ENCODE measurements at places on chromosomes 13 and 19.

DNA sequence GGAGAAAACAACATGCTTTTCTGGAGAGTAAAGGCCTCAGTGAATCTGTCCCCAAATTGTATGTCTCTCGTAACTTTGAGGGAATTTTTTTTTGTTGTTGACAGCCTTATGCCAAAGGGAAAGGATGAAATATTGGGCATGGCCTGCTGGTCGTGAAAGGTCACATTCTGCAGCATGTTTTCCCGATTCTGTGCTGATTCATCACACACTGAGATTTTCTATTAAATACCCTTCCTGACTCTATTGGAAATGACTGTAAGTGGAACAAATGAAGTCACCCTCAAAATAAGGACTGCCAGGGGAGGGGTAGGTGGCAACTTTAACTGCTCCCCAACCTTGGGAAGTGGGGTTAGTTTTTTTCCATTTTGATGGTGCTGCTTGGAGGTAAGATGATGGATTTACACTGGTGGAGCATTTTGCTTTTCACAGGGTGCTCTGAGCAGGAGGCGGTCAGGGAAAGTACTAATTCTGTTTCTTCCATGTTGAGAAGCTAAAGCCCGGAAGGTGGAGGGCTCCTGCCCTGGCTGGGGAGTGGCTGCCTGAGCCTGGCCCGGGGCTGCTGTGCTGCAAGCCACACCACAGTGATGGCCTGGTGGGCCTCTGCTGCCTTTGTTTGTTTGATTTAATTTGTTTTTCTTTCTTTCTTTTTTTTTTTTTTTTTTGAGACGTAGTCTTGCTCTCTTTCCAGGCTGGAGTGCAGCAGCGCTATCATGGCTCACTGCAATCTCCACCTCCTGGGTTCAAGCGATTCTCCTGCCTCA is 116.8 kb upstream of the SPATA13 start:
- DNase-seq = no peak

GRCh38 chr19:5900976-5901375 is 2.6 kb downstream of the NDUFA11 start:
- no peak for DNase-seq

DNA sequence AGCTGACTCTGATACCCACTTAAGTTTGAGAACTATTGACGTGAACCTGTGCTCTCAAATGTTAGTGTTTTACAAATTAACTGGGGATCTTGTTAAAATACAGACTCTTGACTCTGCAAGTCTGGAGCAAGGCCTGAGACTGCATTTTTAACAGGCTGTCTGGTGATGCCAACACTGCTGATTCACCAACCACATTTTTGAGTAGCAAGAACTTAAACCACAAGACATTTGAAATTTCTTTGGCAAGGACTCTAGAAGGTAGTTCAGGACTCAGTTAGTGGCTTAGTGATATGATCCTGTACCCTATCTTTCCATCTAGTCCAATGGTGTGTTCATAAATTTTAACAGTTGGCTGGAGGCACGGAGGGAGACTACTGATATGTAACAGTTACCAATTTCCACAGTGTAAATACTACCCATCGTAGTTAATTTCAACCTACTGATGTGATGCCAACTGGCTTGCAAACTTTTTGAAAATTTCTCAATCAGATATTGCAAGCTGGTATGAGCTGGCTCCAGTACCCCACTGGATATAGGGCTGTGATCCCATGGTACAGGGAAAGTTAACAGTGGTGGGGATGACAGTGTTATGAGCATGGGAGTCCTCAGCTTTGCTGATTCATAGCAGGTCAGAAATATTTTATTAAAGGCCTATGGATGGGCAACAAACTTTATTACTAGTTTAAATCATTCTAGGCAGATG is 255.1 kb downstream of the TBC1D4 start:
- DNase-seq = no peak

GRCh38 chr13:32472194-32472621 is 44.3 kb upstream of the N4BP2L1 start:
- no peak for DNase-seq

DNA sequence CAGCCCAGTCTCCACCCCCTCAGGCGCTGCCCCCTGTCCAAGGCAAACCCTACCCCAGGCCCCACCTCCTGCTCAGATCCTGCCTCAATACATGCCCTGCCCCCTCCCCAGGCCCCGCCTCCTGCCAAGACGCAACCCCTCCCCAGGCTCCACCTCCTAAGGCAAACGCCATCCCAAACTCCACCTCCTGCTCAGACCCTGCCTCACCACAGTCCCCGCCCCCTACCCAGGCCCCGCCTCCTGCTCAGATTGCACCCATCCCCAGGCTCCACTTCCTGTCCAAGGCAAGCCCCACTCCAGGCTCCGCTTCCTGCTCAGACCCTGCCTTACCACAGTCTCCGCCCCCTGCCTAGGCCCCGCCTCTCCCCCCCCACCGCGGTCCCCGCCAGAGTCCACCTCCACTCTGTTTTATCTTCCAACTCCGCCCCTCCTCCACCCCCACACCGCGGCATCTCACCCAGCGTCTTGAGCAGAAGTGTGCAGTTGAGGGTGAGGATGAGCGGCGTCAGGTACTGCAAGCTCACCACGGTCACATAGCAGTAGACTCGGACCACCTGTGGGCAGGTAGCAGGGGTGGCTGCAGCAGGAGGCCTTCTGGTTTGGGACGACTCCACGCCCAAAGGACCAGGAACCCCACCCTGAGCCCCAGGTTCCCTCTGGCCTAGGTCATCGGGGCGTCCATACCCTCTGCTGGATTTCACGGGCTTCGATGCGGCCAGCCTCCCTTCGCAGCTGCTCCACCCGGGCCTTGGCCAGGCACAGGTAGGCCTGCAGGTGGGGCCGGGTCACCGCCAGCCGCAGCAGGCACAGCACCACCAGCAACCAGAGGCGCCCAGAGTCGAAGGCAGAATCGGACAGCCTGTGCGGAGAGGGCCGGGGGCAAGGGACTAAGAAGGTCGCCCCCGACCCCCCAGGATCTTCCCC is 17.7 kb downstream of the TMEM161A start:
- DNase-seq = no peak

DNA sequence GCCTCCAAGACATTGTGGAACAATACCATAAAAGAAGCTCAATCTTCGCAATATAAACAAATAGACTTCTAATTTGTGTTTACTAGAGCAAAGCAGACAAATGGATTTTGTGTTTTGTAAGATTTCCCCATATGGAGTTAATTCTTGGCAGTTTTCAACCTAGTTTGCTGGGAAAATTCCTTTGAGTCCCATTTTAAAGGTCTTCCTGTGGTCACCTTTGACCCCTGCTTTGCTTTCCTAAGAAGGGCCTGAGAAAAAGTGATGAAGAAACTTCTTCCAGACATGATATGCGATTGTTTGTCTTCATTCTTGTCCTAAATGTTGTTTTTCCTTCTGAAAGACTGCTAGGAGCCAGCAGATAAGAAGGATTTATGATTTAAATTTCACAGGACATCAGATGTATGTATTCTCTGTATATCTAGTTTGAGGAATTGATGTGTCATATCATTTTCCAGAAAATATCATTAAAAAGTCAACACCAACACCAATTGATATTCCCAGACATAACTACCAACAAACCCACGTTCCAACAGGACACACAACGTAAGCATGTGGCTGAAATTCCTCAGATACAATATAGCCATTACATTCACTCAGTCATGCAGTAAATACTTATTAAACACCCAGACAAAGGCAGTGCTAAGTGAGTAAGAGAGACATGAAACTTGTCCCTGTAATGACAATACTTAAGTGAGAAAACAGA is 276.4 kb downstream of the LHFPL6 start:
- no peak for DNase-seq

DNA sequence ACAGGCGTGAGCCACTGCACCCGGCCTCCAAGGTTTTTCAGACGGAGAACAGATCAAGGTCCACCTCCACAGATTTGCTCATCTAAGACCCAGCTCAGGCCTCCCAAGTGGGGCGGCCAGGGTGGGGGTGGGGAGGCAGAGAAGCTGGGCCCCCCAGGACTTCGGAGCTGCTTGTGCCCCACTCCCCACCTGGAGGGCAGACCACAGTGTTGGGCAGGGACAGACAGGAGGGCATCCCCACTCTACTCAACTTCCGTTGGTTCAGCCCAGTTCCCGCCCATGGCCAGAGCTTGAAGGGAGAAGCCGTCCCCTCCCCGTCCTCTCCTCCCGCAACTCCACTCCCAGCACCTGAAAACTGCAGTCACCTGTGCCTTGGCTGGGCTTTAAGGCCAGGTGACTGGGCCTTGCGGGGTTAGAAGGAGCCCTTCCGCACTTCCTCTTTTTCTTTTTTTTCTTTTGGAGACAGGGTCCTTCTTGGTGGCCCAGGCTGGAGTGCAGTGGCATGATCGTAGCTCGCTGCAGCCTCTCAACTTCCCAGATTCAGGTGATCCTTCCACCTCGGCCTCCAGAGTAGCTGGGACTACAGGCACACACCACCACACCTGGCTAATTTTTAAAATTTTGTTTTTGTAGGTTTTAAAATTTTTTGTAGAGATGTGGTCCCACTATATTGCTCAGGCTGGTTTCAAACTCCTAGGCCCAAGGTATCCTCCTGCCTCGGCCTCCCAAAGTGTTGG is 734 bp upstream of the LRRC8E start:
- no peak for DNase-seq

DNA sequence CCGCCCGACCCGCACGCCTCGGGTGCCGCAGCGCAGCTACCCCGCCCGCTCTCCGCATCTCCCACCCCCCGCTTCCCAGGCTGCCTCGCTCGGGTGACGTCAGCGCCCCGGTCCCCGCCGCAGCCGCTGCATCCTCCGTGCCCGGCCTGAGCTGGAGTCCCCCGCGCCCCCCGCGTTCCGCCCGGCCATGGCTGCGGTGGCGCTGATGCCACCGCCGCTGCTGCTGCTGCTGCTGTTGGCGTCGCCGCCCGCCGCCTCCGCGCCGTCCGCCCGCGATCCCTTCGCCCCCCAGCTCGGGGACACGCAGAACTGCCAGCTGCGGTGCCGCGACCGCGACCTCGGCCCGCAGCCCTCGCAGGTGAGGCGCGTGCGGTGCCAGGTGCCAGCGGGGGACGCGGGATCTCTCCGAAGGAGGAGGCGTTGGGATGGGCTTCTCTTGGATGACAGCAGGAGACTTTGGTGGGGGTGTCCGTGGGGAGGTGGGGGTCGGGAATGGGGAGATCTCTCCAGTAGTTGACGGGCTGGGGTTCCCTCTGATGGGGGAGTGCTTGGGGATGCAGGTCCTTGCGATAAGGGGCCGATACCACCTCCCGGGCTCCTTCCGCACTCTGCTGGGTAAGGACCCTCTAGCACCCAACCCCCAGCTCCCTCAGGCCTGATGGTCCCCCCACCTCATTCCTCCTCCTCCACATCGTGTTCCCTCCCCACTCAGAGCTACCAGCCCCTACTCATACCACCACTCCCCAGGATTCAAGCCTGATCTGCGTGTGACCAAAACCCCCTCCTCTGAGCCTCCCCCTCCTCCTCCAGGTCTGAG is at the start of gene TMEM59L:
TMEM59L (plus strand) TSS at position 99 of the 817 bp plus-strand sequence; CDS start at position 188, 89 bp downstream.
- DNase-seq = no peak

GRCh38 chr19:31258211-31259052 is 90.8 kb downstream of the TSHZ3 start:
- no peak for DNase-seq

DNA sequence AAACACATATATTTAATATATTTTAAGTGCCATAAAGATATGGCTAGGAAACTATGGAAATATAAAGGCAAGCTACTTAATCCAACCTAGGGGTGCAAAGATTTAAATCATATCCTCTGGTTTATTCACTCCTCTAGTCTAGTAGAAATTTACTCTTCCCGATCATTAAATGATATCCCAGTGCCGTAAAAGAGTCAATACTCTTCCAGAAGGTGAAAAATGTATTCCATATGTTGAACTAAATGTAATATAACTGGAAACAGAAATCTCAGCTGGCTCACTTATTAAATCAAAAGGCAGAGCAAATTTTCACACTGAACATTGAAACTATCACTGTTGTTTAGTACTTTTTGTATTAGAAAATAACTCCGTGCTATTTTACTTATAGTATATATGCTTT is 11.1 kb downstream of the MAB21L1 start:
- no peak for DNase-seq

DNA sequence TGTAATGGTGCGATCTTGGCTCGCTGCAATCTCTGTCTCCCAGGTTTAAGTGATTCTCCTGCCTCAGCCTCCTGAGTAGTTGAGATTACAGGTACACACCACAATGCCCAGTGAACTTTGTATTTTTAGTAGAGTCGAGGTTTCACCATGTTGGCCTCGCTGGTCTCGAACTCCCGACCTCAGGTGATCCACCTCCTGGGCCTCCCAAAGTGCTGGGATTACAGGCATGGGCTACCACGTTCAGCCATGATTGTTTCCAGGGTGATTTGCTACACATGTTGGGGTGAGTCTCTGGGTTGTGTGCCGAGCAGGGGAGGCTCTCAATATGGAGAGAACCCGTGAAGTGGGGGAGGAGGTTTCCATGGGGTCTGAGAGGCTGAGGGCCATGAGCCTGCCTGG is 24.8 kb upstream of the CEACAM21 start:
- no peak for DNase-seq

GRCh38 chr13:98242403-98242802 is 65.3 kb upstream of the RNF113B start:
- no peak for DNase-seq

- no peak for DNase-seq
These were observed 169.6 kb upstream of the SOX1 start for GRCh38 chr13:111897178-111897845.

DNA sequence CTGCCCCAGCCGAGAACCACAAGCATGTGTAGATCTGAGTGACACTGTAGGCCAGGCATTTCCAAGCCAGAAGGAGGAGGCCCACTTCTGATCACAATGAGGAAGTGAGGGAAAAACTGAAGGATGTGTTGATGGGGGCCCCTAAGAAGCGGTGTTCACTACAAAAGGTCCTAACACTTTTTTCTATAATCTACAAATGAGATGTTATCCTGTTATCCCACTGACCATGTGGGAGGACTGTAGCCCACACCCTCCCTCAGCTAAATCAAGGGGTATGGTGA is 99.0 kb upstream of the MCF2L start:
- no peak for DNase-seq

- no peak for DNase-seq
These were observed 238.0 kb downstream of the PCDH9 start for GRCh38 chr13:66992183-66992582.

GRCh38 chr19:46659151-46660007 is 1.6 kb downstream of the DACT3 start:
- no peak for DNase-seq

- DNase-seq = no peak
These were observed 31.1 kb downstream of the OPA3 start for GRCh38 chr19:45553464-45553863.

- DNase-seq = no peak
These were observed 11.7 kb upstream of the MCF2L start for GRCh38 chr13:112957295-112957677.

DNA sequence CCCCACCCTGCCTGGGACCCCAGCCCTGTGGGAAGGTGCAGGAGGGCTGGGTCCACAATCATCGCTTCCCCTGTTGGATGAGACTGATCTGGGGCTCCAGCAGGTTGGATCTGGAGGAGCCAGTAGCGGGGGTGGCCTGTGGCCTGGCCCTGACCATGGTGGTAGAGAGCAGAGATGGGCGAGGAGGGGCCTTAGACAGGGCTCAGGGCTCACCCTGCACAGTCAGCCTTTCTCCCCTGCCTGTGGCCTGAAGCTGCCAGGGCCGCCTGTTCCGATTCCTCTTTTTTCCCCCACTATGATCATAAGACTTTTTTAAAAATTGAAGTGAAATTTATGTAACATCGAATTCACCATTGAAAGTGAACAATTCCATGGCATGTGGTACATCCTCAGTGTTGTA is 18.2 kb downstream of the SIN3B start:
- no peak for DNase-seq

- DNase-seq = no peak
These were observed 36.7 kb downstream of the TMEM161A start for GRCh38 chr19:19101540-19101939.

All from DMS 273 treated with DMSO at 0.1 percent for 48 hours (cell line).